ENCODE measurements at places on chromosomes 6 and 20.

- DNase-seq = no peak
These were observed 30.0 kb downstream of the SLX4IP start for GRCh38 chr20:10465135-10465534.

GRCh38 chr20:57160985-57161384 is 105.5 kb downstream of the BMP7 start:
- DNase-seq = no peak

DNA sequence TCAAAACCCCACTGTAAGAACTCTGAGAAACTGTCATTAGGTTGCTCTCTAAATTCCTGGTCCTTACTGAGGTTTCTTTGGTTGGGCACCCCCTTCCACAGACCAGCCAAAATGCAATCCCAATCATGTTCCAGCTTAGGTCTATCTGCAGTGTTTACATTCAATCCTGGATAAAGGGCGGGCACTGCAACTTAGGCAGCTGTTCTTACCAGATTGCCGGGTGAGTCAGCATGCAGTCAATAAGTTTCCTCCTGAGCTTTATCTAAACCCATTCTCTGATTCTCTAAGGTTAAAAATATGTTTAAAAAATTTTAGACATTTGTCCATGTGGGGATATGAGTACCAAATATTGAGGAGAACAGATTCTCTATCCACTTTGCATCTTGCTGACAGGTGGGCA is 197.8 kb downstream of the HAO1 start:
- peak; percentile 55 for DNase-seq

DNA sequence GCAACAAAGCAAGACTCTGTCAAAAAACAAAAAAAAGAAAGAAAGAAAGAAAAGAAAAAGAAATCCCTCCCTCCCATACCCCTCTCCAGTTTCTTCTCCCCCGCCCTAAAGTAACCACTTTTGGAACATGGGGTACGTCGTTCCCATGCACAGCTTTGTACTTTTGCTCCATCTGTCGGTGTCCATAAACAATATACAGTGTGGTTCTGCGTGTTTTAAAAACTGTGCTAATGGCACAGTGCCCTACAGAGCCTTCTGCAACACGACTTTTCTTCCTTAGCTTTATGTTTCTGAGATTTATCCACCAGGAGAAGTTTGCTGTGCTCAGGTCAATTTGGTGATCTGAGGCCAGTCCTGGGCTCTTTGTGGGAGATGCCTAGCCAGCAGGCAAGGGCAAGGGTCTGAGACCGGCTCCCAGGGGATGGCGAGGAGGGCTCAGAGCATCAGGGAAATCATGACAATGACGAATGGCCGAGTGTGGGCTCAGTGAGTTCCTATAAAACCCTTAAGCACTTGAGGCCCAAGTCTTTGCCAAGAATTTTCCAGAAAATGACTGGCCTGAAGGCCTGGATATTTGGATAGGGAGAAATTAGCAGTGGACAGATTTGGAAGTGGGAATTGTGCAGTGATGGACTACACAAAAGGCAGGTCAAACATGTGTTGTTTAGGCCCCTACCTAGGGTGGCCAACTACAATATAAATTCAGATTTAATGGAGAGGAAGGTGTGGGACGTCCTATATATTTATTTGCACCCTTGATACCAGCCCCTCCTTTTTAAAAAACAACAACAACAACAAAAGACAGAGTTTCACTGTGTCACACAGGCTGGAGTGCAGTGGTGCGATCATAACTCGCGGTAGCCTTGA is 1.9 kb upstream of the BCAS4 start:
- DNase-seq = no peak

DNA sequence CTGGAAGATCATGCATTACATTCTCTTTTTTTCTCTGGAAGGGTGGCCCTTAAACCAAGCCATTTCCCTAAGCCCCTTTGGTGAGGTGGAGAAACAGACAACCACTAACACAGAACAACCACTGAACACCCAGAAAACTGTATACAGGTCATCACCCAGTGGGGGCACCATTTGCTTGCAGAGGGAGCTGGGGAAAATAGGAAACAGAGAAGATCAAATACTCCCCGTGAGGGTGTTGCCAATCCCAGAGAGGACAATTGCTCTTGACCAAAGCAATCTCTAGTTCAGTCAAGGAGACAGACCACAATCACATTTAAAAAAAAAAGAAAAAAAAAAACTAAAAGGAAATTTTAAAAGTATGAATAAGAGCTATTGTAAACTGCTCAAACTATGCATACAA is 865 bp upstream of the DAAM2 start:
- DNase-seq = no peak

- DNase-seq = no peak
These were observed 101.3 kb downstream of the OR2B2 start for GRCh38 chr6:27810768-27811450.

DNA sequence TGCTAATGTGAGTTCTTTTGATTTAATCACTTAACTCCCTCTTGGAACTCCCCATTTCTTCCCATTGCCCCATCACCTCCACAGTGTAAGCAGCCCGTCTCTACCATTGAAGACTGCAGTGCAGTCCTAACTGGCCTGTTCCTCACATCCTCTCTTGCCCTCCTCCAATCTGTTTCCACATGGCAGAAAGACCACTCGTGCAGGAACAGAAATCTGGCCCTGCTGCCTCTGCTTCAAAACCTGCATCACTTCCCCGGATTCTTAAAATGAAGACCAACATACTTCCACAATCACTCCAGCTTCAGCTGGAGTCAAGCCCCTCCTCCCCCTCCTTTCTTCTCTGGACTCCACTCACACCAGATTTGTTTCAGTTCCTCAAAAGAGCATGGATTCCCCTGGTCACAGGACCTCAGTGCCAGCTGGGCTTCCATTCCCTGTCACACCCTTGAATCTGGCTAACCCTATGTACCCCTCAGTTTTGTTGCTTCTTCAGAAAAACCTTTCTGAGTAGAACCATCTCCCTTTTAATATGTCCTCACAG is 802.3 kb downstream of the MAFB start:
- no peak for DNase-seq

DNA sequence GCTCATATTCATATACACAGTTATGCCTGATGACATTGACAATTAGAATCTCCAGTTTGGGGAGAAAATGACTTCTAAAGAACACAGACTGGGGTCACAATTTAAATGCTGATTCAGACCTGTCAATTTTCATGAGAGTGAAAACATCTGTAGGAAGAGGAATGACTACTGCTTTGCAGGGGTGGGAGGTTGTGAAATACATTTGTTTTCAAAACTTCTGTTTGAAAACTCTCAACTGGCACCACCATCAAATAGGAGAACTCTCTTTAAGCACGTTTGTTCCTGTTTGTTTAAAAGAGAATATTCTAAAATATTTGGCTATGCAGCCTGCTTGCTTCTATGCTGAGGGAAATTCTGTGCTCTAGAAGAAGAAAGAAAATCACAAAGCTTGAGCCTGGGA is 50.8 kb upstream of the ADGRF5 start:
- no peak for DNase-seq

- DNase-seq = no peak
These were observed 57.9 kb upstream of the FAM8A1 start for GRCh38 chr6:17542243-17542642.

DNA sequence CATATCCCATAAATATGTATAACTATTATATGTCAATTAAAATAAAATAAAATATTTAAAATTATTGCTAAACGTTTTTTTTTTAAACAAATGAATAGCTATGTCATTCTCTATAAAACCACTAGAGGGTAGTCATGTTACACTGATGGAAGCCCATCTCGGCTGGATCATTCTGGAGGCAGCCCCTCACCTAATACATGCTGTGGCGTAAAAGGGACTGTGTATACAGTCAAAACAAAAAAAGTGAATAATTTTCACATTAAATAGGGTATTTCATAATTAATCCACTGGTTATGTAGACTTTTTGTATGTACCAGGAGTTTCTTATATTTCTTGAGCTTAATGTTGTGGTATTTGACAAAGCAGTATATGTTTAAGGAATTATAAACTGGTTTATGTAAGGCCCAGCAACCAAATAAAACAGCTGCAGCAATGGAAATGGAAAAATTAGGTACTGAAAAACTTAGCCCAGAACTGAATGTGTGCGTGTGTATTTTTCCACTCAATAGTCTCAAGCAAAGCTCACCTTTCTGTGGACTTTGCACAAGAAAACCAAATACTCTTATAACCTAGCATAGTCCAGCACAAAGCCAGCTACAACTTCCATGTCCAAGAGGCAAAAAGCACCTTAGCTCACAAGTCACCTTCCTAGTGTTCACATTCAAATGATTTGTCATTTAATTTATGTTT is 81.7 kb downstream of the COL9A1 start:
- no peak for DNase-seq

DNA sequence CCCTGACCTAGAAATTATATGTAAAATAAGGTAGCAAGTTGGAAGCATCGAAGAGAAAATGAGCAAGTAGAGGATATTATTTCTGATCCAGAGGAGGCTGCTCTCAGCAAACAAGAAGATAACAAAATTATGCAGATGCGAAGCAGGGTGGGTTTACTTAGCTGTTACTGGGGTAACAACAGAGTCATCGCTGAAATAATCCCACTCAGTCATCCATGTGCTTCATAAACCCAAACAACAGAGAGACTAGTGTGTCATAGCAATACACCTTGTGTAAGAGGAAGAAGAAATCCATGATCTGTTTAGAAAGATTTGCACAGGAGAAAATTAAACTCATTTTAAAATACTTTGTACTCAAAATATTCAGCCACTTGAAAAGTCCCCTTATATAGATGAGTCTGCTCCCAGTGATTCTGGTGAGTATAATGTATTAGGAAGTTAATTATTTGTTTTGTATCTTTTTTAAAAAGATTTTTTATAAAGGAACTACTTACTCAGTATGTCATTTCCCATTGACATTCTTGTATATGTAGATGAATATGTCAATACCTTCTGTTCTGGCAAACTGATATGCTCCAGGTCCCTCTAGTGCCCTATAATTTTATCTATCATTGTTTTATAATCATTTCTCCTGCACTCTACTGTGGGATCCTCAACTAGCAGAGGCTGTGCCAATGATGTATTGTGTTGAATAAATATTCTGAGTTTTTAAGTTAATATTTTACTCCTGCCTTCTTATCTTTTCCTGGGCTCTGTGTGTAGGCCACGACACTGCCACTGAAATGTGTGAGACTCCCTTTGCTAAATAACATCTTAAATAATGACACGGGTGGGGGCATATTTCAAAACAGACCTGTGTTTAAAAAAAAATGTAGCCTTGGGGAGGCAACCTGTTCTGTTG is 8.6 kb upstream of the HIVEP2 start:
- no peak for DNase-seq

DNA sequence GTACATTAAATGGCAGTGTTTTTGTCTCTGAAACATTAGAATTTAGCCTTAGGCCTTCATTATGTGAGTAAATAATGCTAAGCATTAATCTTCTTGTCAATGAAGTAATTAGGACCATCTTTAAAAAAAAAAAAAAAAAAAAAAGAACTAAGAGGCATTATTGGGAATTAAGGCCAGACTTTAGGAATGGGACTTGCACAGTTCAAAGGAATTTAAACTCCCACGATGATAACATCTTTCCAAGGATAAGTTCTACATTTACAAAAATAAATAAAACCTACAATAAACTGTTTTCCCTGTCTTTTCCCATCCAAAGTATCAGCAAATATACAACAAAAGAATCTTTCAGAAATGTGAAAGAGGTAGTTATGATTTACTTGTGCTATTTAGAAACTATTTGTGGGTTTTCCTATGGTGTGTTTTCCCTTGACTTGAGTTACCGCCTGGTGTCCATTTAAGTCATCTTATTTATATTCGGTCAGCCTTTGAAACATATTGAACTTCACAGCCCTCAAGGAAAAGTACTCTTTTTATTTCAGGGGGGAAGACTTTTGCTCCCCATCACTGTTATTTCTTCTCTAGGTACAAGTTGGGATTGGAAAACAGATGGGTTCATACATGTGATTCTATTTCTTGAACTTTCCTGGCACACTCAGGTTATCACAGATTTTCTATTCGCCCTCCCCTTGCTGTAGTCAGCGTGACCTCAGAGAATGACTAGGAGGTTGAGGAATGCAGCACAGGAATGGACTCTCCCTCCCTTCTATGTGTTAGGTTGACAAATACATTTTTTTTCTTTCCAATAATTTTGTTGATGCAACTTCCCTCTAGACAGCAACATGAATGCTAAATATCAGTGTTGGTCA is 13.6 kb downstream of the STMND1 start:
- peak; percentile 84 for DNase-seq

Measured in non-pigmented ciliary epithelial cell (primary cell).